NCI-H146 (cell line): ENCODE measurements at places on chromosomes 3 and 15.

DNA sequence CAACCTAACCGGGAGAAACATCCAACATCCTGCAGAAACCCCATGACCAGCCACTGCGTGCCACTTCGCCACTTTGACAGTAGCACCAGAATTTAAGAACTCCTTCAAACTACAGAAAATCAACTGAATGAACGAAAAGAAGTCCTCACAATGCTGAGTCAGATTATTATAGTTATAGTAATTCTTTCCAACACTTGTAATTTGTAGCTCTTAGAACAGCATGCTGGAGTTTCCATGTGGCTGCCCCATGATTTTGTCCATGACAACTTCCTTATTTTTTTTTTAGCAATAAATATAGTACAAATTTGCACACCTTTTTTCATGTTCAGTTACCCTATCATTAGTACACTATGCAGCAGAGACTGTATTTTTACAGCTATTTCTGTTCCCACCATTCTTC is 26.1 kb upstream of the SSR3 start:
- no peak for DNase-seq

GRCh38 chr3:46285931-46286619 is 43.8 kb downstream of the CCR3 start:
- no peak for DNase-seq

DNA sequence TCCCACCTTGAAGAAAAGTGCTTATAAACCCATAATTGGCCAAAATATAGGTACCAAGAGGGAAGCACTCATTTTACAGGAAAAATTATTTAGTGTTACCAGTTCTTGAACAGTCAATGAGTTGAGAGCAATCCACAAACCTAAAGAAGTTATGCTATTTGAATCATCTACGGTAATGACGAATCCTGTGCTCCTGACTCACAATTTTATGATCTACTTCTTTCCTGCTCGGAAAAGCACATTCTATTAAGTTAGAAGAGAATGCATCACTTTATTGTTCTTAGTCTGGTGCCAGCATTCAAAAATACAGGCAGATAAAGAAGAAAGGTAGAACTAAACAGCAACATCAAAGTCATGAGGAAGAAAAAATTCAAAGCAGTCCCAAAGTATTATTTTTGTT is 33.2 kb downstream of the CHRM5 start:
- no peak for DNase-seq

- DNase-seq = no peak
These were observed 130.7 kb downstream of the LRTM1 start for GRCh38 chr3:54797111-54797510.

DNA sequence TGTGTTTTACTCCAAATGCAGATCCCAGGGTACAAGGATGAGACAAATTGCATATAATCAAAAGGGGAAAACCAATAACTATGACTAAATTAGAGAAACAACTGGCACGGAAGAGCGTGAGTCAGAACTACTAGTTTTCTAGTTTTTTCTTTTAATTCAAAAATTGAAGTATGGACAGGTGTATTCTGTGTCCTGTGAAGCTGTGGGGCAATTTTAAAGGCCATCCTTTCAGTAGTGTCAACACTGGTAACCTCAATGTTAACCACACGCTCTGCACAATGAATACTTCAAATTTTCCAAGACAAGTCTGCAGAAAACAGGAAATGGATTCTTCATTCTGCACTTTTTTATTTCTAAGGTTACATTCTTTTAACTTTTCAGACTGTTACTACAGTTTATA is 32.5 kb upstream of the GOLGA8A start:
- DNase-seq = no peak

DNA sequence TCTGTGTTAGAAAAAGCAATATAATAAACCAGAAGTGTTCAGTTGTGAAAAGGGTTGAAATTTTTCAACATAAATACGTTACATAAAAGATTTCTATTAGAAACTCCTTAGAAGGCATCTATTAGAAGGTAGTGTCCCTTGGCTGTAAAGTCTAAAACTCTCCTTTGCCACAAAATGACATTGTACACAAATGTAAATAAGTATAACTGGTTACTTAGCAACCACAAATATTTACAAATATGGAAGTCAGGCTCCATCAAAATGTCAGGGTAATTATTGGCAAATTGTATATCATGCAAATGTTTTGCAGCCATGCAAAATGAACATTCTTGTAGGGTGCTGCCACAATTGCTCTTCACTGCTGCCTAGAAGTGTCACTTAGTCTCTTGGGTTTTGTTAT is 419.1 kb upstream of the CDIN1 start:
- no peak for DNase-seq

- DNase-seq = no peak
These were observed 304.4 kb downstream of the WDR72 start for GRCh38 chr15:53454843-53455721.

DNA sequence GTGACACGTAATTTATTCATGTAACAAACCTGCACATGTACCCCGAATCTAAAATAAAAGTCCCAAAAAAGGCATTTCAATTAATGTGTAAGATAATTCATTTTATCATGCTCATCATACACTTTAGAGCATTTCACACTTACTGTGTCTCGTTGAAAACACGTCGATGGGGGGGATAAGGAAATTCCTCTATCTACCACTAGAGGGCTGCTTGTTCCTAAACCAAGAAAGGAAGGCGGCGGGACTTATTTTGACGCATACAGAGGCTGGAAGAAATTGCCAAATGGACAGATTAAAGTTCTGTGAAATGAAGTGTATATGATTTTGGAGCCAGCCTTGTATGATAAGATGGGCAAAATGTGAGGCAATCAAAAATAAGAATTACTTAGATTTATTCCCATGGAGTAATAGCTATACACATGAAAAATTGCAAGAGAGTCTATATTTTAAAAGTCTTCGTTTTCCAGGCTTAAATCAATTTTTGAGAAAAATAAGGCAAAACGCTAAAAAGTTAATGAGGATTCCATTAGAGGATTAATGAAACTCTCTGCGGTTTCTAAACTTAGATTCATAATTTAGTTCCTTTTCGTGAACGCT is 346.8 kb downstream of the CNTN3 start:
- peak; percentile 48 for DNase-seq

- DNase-seq = no peak
These were observed 7.1 kb downstream of the AMOTL2 start for GRCh38 chr3:134366928-134367811.

DNA sequence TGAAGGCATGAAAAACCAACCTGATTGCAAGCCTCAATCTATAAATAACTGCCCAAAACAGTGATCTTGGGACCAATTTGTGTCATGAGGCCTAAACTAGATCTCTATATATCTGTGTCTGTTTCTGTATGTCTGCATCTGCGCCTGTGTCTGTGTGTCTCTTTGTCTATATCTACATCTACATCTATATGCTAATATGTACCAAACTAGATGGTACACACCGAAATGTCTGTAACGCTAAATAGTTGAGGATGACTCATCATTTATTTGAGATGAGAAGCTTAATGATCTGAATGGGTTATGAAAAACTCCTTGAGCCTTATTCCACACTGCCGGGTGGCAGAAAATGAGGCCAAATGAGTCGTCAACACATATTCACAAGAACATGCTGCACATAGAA is 982.3 kb downstream of the ROBO2 start:
- no peak for DNase-seq

GRCh38 chr3:72135636-72136035 is 350.7 kb upstream of the PROK2 start:
- DNase-seq = no peak

GRCh38 chr3:10502185-10502880 is 3.1 kb downstream of the ATP2B2 start:
- no peak for DNase-seq

DNA sequence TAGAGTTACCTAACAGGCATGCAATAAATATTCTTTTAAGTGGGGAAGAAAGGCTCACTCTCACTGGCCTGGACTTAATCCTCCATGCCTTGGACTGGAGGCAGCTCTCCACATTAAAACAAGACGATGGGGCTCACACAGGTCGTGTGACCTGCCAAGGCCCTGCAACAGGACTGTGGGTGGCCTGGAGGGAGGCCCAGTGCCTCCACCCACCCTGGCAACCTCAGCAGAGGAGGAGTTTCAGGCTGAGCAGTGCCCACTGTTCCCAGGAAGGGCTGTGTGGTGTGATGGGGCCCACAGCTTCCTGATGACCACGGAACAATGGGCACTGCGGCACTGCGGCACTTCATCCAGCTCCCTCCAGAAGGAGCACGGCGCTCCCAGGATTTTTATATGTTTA is 5.5 kb downstream of the UROC1 start:
- DNase-seq = no peak

DNA sequence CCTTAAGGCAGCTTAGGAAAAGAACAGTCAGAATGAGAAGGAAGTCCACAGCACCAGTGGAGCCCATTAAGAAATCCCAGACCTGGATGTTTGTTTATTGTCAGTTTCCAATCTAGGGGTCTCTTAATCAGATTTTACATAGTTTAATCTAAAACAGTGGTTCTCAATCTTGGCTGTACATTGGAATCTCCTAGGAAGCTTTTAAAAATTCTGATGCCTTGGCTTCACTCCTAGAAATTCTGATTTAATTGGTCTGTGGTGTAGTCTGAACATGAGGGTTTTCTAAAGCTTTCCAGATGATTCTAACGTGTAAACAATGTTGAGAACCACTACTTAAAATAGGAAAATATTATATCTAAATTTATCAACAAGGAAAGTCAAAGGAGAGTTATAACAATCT is 56.6 kb upstream of the SPRED1 start:
- no peak for DNase-seq

- DNase-seq = peak; percentile 50
These were observed 164.5 kb upstream of the TLE3 start for GRCh38 chr15:70262171-70262570.

DNA sequence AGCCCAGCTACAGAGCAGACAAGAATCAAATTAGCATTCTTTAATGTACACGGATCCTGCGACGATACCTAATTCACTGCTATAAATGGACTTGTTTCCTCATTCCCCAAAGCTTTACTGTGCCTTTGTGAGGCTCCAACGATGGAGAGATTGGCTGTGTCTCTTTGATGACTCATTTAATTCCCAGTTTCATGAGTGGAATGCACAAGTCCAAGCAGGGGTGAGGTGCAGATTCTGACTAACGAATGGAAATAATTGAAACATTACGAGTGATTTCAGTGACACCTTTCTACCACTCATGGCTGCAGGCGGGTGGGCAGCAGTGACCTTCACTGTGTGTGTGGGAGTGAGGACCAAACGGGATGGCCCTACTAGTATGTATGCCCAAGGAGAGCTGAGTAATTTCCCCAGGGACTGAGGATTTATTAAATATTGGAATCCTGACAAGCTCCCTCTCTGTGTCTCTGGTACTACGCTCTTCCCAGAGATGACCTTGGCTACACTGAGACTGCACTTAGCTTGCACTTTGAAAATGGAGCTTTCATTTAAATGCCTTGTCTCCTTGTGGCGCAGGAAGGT is 156.7 kb downstream of the CACNA2D3 start:
- no peak for DNase-seq

- DNase-seq = no peak
These were observed 45.4 kb downstream of the AMOTL2 start for GRCh38 chr3:134328846-134329245.

- peak; percentile 3 for DNase-seq
These were observed 1.9 kb downstream of the SCAPER start for GRCh38 chr15:76903251-76903681.

DNA sequence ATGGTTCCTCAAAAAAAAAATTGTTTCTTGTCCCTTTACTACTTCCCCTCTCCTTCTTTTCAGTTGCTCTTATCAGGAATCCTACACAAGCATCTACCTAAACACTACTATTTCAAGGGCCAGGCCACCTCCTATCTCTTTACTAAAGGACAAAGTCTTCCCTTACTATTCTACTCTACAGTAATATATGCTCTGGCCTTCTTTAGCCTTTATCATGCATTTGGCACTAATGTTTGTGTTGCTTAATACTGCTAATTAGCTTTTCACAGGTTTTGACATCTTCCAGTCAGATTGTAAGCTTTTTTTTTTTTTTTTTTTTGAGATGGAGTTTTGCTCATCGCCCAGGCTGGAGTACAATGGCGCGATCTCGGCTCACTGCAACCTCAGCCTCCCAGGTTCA is 5.3 kb downstream of the CEP19 start:
- DNase-seq = no peak

- DNase-seq = no peak
These were observed 90.6 kb upstream of the SPATA12 start for GRCh38 chr3:56969851-56970250.

GRCh38 chr15:81291916-81292522 is 31.9 kb downstream of the STARD5 start:
- no peak for DNase-seq

DNA sequence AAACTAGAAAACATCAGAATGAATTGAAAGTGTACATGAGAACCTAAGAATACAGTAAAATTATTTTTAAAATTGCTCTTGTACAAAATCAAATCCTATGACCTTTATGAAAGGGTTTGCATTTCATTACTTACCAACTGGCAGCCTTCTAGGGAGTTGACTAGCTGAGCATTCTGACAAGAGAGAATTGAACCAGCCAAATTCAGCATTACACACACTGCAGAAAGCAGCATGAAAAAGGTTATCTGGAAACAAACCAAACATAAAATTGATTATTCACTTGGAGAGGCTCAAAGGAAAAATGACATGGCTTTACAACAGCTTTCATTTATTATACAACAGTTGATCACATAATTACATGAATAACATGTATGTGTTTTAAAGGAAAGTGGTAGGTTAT is 17.4 kb downstream of the NSMCE3 start:
- DNase-seq = no peak

DNA sequence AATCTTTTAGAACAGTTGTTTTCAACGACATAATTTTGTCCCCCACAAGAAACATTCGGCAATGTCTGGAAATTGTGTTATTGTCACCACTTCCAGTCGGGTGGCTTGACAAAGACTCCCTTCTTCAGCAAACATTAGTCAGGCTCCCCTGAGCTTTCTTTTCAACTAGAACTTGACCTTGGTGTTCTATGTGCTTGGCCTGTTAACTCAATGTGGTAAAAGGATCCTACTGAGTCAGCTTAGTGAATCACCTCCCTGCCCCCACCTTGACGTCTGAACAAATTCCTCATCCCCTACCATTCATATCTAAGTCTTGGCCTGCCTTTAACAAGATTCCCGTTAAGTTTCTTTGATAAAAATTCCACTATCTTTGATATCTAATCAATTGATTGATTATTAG is 465.0 kb upstream of the ROBO1 start:
- no peak for DNase-seq

- no peak for DNase-seq
These were observed 356.0 kb upstream of the LMCD1 start for GRCh38 chr3:8145661-8146060.

GRCh38 chr15:88788816-88789215 is 14.4 kb upstream of the ACAN start:
- DNase-seq = no peak

DNA sequence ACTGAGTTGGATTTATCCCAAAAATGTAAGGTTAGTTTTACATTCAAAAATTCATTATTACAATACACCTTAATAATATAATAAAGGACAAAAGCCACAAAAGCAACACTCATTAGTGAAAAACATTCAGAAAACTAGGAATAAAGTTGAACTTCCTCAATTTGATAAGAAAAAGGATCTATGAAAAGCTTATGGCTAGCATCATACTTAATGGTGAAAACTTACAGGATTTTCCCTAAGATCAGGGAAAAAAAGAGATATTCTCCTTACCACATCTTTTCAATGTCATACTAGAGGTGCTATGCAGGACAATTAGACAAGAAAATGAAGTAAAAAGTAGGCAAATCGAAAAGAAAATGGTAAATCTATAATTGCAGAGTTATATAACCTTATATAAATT is 279.9 kb downstream of the CGGBP1 start:
- DNase-seq = no peak
